ENCODE measurements at places on chromosomes 6 and 20. TPM values are rescaled to one million over a fixed set of nuclear protein-coding genes. Genes with fewer than 3 reads are reported as not detected.

The SLC17A1 gene
- total RNA-seq: not detected

The ANKS1A gene
- total RNA-seq: 11.5 TPM

The ELOVL4 gene
- 2.1 TPM for total RNA-seq

The TRIM31 gene
- not detected for total RNA-seq

The SLC22A7 gene
- total RNA-seq: not detected

The RAET1E gene
- 1.0 TPM for total RNA-seq

The ZBTB2 gene
- 5.7 TPM for total RNA-seq

The CHRNA4 gene
- total RNA-seq: 0.52 TPM

The CUL9 gene
- total RNA-seq: 11.0 TPM

The NNAT gene
- total RNA-seq: 133 TPM

The CCM2L gene
- 4.7 TPM for total RNA-seq

The CFB gene
- total RNA-seq: 3.7 TPM

The NR2E1 gene
- total RNA-seq: not detected

The OR2J3 gene
- not detected for total RNA-seq

The IPCEF1 gene
- total RNA-seq: 2.1 TPM

All from skeletal muscle tissue (tissue), 5 donors.